ENCODE measurements at places on chromosomes 2 and 18.

DNA sequence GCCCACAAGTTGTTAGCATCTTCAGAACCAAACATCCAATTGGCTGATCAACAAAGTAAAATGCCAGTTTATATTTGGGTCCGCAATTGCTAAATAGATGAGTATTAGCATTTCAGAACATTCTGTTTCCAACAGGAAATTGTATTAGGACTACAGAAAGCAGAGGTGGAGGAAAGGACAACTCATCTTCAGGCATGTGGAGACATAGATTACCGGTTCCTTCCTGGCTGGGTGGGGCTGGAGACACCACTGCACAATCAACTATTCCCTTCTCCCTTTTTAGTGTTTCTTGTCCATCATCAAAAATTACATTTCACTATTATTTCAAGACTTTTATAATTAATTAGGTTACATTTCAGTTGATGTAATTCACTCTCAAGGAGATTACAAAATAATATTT, 83.8 kb downstream of the ADAM23 start:
- DNase-seq = no peak

GRCh38 chr2:55097082-55097460, 46.8 kb upstream of the RTN4 start:
- no peak for DNase-seq

DNA sequence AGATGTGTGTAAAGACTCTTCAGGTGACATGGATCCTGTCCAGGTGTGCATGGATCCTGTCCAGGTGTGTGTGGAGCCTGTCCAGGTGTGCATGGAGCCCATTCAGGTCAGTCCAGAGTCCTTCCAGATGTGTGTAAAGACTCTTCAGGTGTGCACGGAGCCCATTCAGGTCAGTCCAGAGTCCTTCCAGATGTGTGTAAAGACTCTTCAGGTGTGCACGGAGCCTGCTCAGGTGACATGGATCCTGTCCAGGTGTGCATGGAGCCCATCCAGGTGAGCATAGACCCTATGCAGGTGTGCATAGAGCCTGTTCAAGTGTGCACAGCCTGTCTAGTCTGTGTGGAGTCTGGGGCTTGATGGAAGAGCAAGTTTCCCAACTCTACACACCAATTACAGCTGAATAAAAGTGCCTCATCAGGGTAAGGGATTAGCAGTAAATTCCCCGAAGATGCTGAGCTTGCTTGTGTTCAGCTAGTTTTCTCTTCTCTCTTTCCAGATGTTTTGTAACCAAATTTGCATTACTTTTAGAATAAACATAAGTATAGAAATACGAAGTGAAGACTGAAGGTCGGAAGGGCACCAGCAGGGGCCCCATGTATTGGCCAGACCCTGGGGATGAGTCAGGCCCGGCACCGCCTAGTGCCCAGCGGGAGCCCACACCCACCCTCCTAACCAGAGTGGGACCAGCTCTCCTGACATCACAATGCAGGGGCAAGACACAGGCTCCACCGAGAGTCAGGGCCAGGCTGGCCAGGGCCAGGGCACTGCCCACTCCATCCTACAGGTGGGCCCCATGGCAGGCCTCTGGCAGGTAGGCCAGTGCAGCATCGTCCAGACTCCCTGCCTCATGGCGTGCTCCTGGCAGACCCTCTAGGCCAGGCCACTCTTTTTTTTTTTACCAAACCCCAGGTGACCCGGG, 38.6 kb upstream of the GPC1 start:
- no peak for DNase-seq

GRCh38 chr2:11354363-11355154, 10.1 kb upstream of the ROCK2 start:
- DNase-seq = no peak

GRCh38 chr2:237102428-237102827, 16.7 kb downstream of the COPS8 start:
- no peak for DNase-seq

All from stimulated activated CD8-positive, alpha-beta memory T cell treated with anti-CD3 and anti-CD28 coated beads, Interleukin-12 subunit alpha, Interleukin-12 subunit beta, amount 100 ng/mL, for 4 hours (primary cell).